Choroid plexus epithelial cell (primary cell): ENCODE measurements at places on chromosomes 3 and 15.

DNA sequence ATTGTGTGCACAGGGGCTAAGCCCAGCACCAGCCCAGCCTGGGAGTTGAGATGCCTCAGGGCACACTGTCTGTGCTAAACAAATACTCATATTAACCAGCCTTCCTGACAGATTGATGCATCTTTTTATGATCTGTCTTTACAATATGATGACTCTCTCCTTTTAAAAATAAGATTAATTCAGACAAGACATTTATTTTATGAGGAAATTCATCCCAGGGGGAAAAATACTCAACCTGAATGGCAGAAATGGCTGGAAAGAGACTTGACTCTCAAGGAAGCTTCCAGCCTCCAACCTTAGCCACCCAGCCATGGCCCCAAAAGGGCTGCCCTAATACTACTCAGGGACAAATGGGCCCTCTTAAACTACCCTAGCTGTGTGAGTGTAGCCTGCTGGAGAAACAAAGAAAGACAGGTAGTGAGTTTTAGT lies 46.9 kb downstream of the NOX5 start:
- DNase-seq, result no peak

DNA sequence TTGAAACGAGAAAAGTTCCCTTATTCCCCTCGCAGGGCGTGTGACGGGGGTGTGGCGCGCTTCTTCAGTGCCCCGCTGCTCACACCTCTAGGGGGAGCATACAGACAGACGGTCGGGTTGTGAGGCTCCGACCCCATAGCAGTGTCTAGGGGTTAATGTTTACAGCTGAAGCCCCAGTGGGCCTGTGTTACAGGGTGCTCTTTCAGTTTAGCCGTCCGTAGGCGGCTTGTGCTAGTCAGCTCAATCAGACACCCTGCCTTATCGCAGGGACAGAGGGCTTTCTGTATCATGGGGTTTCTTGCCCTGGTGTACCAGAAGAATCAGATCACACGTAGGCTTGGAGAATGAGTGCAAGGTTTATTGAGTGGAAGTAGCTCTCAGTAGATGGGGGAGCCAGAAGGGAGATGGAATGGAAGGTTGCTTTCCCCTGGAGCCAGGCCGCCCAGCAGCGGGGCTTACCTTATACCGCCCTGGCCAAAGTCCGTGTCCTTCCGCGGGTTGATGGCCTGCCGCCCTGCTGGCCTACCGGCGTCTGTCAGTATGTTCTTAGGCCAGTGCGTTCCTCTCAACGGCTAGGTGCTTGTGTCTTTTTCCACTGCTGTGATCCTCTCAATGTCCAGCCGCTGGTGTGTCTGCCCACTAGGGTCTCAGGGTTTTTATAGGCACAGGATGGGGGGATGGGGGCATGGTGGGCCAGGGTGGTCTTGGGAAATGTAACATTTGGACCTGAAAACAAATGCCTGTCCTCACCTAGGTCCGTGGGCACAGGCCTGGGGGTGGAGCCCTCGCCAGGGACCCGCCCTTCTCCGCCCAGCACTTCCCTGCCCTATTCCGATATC lies 32.2 kb upstream of the ACP3 start:
- DNase-seq, result no peak

DNA sequence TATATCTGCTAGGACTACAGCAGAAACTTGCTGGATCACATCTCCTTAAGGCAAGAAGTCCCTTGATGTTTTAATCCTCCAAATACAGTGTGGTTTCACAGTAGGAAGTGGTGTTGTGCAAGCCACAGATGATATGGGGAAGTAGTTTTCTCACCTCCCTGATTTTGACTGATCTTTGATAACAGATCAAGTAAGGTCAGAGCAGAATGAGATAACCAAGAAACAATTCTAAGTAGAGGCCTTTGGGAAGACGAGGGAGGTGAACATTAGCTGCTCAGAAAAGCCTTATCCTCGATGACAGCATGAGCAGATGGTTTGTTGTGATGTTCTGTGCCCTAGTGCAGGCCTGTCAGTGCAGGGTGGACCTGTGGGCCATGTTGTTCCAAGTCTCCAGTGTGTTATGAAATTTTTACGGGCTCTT lies 61.3 kb downstream of the RIOX2 start:
- peak; percentile 25 for DNase-seq

GRCh38 chr3:133742351-133743091 lies 3.7 kb upstream of the TF start:
- peak; percentile 83 for DNase-seq

DNA sequence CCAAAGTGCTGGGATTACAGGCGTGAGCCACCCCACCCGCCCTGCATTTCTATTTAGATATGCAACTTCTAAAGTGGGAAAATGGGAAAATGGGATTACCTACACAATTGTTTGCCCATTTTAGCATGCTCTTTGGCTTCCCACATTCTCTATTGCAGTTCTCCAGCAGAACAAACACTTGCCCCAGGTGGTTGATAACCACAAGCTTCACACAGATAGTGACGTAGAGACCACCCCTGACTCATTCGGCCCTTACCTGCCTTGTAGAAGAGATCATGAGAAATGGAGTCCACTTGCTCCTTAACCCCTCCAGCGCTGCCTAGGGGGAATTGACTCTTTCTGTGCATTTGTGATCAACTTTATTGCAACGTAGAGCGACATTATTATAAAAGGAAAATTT lies 83.2 kb upstream of the RAP2B start:
- no peak for DNase-seq

DNA sequence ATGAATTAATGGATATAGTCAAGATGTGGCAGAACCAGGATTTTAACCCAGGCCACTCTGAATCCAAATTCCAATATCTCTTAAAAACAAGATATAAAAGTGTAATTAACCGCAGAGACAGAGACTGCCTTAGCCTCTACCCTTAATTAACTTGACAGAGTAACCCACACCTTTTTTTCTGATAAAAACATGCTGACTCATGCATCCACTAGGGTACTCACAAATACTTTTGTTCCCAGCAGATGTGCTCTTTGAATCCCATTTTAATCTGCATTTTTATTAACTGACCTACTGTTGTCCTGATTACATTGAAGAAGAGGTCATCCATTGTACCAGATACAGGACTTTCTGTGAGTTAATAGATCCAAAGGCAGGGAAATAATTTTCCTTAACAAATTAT lies 278.3 kb downstream of the CHL1 start:
- no peak for DNase-seq

- no peak for DNase-seq
These were observed 147.4 kb upstream of the BCHE start for GRCh38 chr3:165984589-165984988.

DNA sequence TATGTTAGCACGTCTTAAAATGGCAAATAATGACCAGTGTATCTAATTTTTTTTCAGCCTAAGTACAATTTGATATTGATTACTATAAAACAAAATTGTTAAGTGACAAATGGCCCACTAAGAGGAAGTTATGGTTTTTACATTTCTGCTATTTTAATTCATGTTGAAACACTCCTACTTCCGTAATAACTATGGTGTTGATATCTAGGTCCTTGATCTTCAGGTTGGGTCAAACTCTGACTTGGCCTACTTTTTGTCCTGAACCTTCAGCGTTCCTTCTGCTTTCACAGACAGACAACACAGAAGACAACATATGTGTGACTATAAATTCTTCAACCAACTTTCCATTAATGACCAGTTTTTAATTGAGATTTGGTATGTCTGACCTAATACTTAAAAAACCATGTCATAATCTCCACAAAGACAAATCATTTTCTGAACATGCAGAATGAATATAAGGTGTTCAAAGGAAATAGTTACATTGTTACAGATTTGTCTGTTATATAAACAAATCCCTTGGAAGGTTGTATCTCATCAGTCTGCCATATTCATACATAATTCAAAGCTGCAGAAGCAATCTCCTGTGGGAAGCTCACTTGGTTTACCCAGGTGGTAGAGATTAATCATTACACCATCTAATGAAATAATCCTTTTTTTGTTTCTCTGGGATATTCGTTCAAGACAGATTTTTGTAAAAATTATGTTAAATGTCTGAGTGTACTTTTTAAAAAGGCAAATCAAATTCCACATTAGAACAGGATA lies 92.1 kb upstream of the TSPAN3 start:
- no peak for DNase-seq

DNA sequence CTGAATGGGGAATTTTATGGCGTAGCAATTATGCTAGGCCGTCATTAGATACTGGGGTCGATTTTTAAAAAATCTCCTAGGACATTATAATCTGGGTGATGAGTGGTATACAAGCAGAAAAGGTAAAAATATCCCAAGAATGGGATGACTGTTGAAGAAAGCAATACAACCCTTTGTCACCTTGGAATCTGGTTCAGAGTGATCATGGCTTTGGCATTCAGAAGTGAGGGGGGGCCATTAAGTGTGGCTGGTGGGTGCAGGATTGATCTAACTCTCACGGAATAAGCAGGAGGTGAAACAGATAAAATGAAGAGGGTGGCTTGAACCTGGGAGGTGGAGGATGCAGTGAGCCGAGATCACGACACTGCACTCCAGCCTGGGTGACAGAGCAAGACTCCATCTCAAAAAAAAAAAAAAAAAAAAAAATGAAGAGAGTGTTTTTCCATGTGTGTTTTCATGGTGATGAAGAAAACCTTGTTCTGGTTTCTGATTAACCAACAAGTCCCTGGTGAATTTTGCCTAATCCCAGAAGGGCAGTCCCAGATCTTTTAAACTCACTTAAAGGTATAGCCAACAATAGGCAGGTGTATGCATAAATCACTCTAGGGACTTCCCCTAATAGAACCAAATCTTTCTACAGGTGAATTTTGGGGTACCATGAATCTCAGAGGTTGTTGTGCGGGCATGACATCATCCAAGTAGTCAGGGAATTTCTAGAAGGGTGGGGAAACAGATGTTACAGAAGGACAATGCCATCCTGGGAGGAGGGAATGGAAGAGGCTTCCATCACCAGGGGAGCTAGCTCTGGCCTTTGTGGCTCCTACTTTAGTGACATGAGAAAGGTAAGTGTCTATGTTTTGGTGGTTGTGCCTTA lies 3.1 kb upstream of the RAD54L2 start:
- no peak for DNase-seq

DNA sequence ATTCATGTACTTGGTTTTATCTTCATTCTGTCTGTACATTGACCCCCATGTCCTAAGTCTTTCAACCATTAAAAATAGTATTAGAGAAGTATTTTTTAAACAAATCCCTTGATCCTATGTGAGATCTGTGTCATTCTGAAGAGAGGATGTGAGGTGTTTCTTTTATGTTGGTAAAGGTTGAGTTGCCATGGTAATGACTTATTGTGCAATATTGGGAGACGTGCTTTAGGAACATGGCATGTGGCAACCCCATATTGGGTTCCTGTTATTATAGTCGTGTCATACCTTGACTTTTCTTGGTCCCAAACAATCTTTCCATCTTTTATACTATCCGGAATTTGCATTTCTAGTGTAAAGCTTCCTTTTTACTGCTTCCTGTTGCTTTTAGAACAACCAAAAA lies 203.1 kb downstream of the KCNAB1 start:
- peak; percentile 30 for DNase-seq

DNA sequence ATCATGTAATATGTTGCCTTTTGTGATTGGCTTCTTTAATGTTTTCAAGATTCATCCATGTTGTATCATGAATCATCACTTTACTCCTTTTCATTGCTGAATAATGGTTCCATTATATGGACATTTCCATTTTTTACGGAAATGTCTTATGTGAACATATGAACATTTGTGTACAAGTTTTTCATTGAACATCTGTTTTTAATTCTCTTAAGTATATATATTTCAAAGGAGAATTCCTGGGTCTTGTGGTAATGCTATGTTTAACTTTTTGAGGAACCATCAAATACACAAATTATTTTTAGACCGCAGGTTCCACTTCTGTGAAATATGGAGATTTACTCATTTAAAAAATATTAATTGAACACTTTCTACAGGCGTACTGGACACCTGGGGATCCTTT lies 85.7 kb downstream of the ARIH1 start:
- DNase-seq, result no peak

GRCh38 chr3:49300595-49300994 lies 23.6 kb upstream of the C3orf62 start:
- no peak for DNase-seq

- peak; percentile 82 for DNase-seq
These were observed 41.4 kb downstream of the ROBO2 start for GRCh38 chr3:77081240-77081661.

DNA sequence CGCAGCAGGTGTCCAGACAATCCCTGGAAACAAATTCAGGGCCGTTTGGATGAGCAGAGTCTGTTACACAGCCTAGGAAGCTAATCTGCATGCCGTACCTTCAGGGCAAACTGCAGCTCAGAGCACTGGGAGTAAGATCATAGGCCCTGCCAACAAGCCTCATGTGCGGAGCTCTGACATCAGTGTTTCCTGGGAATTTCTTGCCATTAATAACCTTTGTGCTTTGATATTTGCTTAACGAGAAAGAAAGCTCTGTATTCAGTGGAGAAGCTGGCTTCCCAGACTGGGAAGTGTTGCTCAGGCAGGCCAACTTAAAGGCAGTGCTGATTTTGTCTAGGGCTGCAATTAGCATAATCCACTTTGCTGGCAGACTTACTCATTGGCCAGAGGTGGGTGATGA lies 116.1 kb upstream of the KLHL25 start:
- no peak for DNase-seq

DNA sequence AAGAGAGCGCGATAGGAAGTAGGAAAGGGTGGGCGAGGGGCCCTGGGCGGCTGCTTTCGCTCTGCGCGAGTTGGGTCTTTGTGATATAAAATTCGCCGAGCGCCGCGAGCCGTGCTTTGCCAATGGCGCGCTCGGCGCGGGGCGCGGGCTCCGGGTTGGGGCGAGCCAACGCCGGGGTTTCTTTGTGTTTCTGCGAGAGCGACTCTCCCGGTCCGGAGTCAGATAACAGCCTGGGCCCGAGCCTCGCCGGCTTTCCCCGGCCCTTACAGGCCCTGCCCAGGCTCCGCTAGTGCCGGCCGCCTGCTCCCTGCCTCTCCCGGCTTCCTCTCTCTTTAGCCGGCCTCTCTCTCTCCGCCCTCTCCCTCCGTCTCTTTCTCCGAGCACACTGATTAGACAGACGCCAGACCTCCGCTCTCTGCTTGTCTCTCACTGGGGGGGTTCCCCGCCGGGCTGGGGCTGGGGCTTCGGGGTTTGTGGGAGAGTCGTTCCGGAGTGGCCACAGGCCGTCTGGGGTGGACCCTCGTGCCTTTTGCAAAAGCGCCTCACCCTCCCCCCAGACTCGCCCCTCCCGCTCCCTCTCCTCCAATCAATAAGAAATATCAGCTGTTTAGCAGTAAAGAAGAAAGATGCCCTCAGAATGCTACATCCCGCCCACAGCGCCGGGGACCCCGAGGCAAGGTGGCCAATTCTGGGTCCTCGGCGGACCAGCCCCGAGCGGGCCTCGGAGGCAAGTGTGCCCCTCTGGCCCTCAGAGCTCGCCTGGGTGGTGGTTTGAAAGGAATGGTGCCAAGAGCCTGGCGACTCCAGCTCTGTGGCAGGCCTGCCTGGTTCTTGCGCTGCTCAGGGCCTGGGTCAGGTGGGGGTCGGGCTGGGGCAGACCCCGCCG lies 2.9 kb downstream of the NR2F2 start:
- DNase-seq, result peak; percentile 84

GRCh38 chr15:36769098-36769497 lies 189.7 kb downstream of the CDIN1 start:
- peak; percentile 9 for DNase-seq

- peak; percentile 97 for DNase-seq
These were observed 456.3 kb upstream of the ARRDC4 start for GRCh38 chr15:97504031-97504792.
